ENCODE measurements at places on chromosomes 12 and 14.

GRCh38 chr12:52528641-52529143 lies 8.5 kb upstream of the KRT5 start:
- ATAC-seq = no peak

DNA sequence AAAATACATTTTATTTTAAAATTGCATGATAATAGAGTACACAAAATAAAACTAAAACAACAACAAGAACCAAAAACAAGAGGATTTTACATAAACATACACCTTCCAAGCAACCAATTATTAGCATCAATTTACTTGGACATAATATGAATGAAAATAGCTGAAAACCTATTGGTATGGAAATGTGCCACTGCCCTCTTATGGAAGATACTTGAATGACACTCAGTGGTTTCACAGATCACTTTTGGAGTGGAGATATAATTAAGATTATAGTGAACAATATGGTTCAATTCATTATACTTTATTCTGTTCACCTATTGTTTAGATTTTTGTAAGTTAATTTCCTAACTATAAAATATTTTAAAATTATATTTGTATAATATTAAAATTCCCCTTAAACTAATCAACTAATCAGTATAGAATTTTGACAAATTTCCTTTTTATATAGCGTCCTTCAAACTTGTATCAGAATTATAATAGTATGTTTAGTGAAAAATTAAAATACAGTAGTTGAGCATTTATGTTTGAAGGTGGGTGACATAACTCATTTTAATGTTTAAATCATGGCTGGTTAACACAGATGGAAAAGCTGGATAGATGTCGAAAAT lies 70.1 kb downstream of the SLC6A15 start:
- no peak for ATAC-seq

- ATAC-seq = no peak
These were observed 59.8 kb upstream of the VASH1 start for GRCh38 chr14:76701436-76701835.

GRCh38 chr14:92898566-92899131 lies 24.3 kb upstream of the CHGA start:
- peak; percentile 18 for ATAC-seq

GRCh38 chr12:14567351-14568162 lies at the start of gene PLBD1:
TSS of gene PLBD1 (minus strand) at chr12:14567883. CDS start at chr12:14567696, 187 bp downstream.
- peak; percentile 78 for ATAC-seq

DNA sequence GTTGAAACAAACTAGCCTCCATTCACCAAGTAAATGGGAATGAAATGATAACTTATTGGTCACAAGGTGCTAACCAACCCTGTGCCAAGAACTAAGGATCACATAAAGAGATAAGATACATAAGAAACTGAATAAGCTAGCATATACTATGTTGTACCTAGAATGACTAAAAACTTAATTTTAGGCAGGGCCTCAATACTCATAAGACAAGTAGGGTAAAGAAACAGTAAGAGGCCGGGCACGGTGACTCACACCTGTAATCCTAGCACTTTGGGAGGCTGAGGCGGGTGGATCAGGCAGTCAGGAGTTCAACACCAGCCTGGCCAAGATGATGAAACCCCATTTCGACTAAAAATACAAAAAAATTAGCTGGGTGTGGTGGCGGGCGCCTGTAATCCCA lies 17.7 kb downstream of the GDF11 start:
- ATAC-seq = peak; percentile 37

DNA sequence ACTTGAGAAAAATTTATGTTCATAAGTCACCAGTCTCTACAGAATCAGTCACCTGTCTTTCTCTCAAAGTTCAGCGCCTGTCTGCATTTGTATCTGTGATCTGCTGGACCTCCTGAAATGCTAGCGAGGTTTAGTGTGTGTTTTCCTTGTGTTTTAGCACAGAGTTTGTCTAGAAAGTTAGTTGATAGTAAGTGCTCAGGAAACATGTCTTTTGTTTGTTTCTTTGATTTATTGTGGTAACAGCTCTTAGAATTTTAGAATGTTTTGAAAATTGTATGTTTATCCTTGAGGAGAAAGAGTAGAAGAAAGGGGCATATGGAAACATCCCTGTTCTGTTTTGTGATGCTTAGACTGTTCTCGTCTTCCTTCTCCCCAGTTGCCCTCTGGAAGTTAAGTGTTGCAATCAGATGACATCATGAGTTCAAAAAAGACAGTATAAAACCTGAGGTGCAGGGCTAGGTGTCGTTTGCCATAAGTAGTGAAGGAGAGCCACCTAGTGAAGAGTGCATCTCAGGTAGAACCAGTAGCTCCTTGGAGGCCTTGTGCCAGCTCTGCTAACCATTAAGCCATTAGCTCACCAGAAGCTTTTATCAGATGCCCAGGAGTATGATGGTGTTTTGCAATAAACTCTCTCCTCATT lies 44.8 kb downstream of the FBXW8 start:
- ATAC-seq = peak; percentile 99

- ATAC-seq = no peak
These were observed 28.3 kb upstream of the COL2A1 start for GRCh38 chr12:48032597-48032996.

DNA sequence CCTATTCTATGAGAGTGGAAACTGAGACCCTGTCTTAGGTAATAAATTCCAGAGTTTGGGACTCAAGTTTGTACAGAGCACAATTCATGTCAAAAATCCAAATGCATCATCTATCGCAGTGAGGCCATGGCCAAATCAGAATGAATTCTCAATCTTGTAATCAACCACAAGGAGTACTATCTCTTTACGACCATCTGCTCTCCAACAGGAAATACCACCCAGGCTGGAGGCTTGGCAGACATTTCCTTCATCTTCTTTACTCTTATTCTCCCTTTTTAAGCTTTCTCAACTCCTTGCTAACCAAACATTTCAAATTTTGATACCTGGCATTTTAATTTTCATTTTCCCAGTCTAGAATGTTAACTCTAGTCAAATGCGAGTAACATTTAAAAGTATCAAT lies 32.7 kb upstream of the RNU6-7 start:
- no peak for ATAC-seq

DNA sequence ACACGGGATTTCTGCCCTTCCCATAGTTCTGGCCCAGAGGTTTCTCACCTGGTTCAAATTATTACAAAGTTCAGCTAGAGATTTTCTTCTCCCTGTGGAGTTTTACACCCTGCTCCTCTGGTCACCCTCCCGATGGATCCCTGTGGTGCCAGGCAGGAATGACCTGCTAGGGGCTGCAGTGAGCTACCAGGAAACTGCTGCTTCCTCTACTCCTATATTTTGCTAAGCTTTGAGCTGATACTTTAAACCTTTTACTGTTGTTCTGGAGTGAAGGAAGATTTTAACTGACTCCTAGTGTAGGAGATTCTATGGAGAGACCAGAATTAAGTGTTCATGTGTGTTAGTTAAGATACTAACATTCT lies 30.4 kb upstream of the LRIG3 start:
- ATAC-seq = no peak

- ATAC-seq = no peak
These were observed 22.9 kb downstream of the CPSF2 start for GRCh38 chr14:92144708-92145107.

GRCh38 chr14:38951451-38951850 lies 151.6 kb downstream of the SEC23A start:
- no peak for ATAC-seq

DNA sequence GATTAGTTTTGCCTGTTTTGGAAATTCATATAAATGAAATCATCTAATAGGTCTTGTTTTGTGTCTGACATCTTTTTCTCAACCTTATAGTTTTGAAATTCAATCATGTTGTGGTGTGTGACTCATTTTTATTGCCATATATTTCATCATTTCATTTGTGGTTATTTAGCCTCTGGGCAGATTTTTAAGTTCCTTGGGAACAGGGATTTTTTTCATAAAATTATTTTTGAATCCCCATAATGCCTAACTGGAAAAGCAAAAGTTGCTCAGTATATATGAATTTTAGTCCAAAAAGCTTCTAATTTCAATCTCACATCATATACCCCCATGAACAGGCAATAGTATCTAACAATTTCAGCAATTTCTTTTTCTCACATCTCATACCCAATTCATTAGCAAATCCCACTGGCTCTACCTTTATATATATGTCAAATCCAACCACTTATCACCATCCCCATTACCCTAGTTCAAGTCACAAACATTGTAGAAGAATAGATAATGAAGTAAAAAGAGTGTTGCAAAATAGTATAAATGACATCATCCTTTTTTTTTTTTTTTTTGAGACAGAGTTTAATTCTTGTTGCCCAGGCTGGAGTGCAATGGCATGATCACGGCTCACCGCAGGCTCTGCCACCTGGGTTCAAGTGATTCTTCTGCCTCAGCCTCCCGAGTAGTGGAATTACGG lies 2.6 kb upstream of the OR6J1 start:
- ATAC-seq = no peak

GRCh38 chr12:124194893-124195566 lies 99.9 kb upstream of the RFLNA start:
- no peak for ATAC-seq

DNA sequence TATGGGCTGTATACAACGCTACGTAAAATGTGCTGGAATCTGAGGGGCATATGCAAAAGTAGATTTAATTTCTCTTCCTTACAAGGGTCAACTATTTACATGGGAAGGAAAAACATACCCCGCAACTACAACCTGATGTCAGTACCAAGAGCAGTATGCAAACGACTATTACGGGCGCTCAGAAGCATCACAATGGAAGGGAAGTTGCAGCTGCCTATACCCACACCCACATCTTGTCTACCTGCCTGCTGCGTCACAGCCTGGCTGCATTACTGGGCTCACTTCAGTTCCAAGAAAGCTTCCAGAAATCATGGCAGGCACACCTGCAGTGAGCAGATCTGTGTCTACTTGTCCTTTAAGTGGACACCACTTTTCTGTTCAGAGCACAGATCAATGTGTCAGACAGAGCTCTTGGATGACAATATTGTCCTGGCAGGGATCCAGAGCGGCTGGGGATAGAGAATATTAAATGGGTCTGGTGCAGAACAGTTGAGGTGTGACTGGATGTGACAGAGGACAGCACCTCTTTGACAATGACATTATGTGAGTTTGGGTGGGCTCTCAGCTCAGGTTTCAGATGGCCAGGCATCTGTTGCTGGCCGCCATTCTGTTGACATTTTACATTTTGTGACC lies 41.5 kb upstream of the GNG2 start:
- ATAC-seq = no peak

GRCh38 chr12:67625004-67625403 lies 23.5 kb upstream of the DYRK2 start:
- no peak for ATAC-seq

DNA sequence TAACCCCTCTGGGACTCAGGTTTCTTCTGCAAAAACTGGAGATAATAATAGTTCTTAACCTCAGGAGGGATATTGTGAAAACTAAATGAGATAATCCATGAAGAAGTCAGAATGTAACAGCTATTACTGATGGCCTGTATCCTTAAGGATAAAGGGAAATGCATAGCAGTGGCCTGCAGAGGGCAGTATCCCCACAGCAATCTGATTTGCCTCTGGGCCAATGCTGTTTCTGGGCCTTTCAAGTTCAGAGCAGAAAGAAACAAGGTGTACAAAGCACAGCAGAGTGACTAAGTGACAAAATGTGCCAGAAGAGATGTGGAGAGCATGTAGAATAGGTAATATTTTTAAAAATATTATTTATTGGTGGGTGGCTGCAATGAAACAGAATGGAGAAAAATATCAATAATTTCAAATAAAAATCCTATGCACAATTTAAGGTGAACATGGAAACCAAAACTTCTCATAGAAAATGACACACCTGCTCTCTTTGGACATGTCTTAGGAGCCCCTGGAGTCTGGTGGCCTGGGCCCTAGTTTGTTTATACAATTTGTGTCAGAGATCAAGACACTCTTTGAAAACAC lies 90.3 kb downstream of the C12orf75 start:
- peak; percentile 90 for ATAC-seq

DNA sequence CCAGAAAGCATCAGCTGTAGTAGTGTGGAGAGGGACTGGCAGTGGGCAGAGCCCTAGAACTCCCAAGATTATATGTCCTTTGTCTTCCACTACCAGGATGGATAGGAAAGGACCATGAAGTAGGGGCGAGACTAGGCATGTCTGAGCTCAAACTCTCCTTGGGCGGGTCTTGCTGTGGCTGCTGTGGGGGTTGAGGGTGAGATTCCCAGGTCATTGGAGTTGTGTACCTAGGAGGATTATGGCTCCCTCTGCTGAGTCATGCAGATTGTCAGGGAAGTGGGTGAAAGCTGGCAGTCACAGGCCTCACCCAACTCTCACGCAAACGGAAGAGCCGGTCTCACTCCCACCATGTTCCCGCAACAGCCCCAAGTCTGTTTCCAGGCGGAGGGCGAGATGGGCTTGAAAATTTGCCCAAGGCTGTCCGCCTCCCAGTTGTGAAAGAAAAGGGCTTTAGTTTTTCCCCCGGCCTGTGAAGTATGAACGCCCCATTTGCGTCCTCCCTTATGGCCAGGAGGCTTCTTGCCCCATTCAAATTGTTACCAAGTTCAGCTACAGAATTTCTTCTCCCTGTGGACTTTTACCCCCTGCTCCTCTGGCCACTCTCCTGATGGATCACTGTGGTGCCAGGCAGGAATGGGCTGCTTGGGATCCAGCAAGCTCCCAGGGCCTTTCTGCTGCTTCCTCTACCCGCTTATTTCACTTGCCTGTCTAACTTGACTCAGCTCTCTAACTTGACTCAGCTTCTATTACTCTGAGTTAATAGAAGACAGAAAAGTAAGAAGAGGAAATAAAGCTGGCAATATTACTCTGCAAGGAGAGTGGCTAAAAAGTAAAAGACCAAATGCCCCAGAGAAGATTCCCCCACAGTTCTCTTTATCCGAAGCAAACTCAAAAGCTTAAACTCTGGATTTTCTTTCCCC lies 159.3 kb downstream of the SLC2A13 start:
- ATAC-seq = no peak

GRCh38 chr14:34201909-34202637 lies 251.2 kb upstream of the EGLN3 start:
- ATAC-seq = peak; percentile 32

DNA sequence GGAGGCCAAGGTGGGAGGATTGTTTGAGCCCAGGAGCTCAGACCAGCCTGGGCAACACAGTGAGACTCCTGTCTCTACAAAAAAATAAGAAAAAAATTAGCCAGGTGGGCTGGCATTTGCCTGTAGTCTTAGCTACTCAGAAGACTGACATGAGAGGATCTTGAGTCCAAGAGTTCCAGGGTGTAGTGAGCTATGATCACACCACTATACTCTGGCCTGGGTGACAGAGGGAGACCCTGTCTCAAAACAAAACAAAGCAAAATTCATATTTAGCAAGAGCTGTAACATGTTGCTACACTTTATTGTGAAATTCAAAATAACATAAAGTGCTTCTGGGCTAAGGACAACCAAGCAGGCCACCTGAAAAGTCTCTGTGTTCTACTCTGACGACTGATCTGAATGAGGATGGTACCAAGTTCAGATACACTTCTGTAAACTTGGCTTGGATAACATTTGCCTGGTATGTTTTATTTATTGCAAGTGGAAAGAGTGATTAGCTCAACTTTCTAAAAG lies 11.6 kb upstream of the STRN3 start:
- no peak for ATAC-seq

GRCh38 chr12:95022477-95022876 lies 19.0 kb upstream of the NDUFA12 start:
- ATAC-seq = no peak

DNA sequence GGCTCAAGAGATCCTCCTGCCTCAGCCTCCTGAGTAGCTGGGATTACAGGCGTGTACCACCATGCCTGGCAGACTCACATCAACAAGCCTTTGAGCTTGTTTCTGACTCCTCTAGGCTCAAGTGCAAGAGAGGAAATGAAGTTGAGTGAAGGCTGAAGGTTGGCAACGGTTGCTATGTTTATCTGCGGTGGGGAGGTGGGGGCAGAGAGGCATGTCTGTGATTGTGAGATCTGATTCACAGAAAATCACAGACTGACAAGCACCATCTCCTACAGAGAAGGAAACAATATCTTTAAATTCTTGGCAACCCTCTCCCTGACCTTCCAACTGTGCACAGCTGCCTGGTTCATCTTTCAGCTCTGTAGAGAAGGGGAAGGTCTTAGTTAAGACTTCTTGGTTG lies 22.1 kb upstream of the NINJ2 start:
- peak; percentile 64 for ATAC-seq
